ENCODE measurements at places on chromosomes 3 and 15.
A peak's percentile ranks its signal among the peaks of the same experiment; 100 is the strongest.

GRCh38 chr3:66115858-66116654 lies 77.3 kb upstream of the MAGI1 start:
- no peak for DNase-seq

DNA sequence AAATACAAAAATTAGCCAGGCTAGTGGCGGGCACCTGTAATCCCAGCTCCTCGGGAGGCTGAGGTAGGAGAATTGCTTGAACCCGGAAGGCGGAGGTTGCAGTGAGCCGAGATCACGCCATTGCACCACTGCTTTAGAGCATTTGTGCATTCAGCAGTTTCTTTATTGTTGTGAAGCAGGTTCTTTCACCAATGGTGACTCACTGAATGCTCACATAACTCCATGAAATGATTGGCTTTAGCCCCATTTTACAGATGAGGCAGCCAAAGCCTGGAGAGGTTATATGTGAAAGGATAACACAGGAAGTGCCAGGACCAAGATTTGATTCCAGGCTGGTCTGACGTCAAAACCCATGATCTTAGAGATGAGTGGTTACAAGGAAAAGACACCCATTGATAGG lies 195.2 kb downstream of the SLCO3A1 start:
- DNase-seq, result no peak

DNA sequence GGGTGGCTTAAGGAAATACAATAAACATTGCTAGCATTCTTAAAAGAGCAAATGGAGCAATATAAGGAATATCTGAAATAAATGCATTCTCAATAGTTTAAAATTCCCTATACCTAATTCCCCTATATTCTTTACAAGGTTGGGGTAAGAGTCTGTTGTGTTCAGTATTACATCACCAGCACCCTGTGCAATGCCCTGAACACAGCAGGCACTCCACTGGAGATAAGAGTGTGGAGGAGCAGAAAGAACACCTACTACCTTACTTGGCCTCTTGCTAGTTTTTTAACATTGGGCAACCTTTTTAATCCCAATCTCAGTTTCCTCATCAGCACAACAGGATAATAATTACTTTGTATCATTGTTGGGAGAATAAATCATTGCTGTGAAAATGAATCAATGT lies 140.2 kb upstream of the PLXND1 start:
- DNase-seq, result no peak

- no peak for DNase-seq
Observed at GRCh38 chr3:56773986-56774385, 27.8 kb downstream of the ARHGEF3 start.

GRCh38 chr15:69557020-69557706 lies 104.5 kb downstream of the RPLP1 start:
- no peak for DNase-seq

DNA sequence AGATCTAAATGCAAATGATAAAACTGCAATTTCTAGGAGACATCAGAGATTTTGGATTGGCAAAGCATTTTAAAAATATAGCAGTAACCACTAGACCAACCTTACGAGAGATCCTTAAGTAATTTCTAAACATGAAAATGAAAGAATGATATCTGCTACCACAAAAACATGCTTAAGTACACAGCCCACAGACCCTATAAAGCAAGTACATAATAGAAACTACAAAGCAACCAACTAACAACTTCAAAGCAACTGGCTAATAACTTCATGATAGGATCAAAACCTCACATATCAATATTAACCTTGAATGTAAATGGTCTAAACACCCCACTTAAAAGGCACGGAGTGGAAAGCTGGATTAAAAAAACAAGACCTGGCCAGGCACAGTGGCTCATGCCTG lies 209.9 kb upstream of the SOX14 start:
- no peak for DNase-seq

DNA sequence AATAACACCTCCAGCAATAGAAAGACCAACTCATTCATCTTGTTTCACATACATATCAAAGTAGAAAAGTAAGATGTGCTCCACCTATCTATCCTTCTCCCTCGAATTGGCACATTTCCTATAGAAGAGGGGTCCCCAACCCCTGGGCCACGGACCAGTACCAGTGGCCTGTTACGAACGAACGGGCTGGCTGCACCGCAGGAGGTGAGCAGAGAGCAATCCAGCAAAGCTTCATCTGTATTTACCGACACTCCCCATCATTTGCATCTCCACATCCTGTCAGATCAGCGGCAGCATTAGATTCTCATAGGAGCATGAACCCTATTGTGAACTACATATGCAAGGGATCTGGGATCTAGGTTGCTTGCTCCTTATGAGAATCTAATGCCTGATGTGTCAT lies 95.0 kb upstream of the CGNL1 start:
- no peak for DNase-seq

DNA sequence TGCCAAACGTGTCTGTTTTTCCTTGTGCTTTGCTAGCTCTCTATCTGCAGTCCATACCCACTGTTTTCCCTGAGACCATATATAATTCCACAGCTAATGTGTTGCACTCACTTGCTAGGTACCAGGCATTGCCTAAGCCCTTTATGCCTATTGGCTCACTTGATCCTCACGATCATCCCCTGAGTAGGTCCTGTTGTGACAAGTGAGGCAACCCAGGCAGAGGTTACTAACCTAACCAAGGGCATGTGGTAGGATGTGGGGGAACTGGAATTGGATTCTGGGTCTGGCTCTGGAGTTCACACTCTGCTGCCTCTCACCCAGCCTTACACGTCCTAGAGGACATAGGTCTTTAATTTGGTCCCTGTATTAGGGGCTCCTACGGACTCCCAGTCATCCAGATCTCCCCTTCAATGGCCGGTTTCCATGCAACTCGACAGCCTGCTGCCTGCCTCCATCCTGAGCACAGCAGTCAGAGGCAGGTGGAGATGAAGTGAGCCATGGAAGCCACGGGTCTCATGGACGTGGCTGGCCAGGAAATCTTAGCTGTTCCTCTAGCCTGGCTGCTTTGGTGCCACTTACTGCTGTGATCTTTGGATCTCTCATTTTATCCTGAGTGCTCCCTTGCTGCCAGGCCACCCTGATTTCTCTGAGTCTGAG lies 38.9 kb upstream of the MYZAP start:
- no peak for DNase-seq

- no peak for DNase-seq
Observed at GRCh38 chr3:50258029-50258680, 10.8 kb upstream of the SEMA3B start.

DNA sequence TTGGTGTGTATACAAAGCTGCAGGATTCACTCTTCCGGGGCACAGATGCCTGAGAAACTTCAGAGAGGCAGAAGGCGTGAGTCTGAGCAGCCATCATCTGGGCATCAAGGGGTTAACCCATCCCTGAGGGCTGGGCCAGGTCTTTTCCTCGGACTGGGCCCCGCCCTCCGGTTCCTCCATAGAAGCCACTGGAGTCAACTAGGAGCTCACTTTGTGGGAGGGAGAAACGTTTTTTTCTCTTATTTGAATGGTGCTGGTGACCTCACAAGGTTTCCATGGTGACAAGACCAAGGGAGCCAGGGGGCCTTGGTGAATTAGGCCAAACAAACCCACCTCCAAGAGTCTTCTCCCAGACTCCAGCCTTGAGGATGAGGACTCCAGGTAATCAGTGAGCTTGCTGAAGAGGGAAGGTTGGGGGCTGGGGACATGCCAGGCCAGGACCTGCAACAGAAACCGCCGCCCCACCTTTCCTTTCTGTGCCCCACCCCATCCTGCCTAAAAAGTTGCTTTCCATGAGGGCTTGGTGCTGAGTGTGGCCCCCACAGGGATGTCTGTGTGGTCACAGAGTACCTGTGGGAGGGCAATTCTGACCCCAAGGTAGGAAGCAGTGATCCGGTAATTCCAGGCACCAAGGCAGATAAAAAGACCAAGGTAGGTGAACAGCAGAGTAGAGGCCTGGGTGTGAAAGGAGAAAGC lies 14.8 kb upstream of the INSYN1 start:
- no peak for DNase-seq

- no peak for DNase-seq
Observed at GRCh38 chr15:67463488-67463887, 57.4 kb upstream of the C15orf61 start.

GRCh38 chr3:145807990-145808389 lies 353.0 kb downstream of the PLOD2 start:
- DNase-seq, result no peak

GRCh38 chr3:67292356-67293121 lies 294.4 kb downstream of the KBTBD8 start:
- DNase-seq, result no peak

GRCh38 chr3:193481436-193481835 lies 73.3 kb downstream of the ATP13A4 start:
- DNase-seq, result no peak

- DNase-seq, result no peak
Observed at GRCh38 chr15:68797191-68797590, 23.5 kb downstream of the ANP32A start.

DNA sequence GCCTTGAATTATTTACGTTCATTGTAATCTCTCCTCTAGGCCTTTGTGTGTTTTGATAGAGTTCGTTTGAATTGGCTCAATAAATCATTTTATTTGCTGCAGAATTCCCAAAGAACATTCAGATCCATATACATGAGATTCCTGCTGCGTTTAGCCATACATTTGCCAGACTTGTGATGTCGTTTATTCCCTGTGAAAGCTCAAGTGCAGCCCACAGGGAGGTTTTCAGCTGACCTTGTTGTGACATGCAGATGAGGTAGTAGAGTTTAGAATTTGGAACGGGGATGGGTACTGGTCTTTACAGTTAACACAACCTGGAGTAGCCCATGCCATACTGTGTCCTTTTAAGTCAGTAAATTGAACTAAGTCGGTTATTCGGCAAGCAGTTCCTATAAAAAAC lies at the start of gene C3orf20:
C3orf20 (plus strand) TSS at position 301 of the 400 bp plus-strand sequence. CDS start 7,573 bp downstream, outside the sequence.
- DNase-seq, result no peak

DNA sequence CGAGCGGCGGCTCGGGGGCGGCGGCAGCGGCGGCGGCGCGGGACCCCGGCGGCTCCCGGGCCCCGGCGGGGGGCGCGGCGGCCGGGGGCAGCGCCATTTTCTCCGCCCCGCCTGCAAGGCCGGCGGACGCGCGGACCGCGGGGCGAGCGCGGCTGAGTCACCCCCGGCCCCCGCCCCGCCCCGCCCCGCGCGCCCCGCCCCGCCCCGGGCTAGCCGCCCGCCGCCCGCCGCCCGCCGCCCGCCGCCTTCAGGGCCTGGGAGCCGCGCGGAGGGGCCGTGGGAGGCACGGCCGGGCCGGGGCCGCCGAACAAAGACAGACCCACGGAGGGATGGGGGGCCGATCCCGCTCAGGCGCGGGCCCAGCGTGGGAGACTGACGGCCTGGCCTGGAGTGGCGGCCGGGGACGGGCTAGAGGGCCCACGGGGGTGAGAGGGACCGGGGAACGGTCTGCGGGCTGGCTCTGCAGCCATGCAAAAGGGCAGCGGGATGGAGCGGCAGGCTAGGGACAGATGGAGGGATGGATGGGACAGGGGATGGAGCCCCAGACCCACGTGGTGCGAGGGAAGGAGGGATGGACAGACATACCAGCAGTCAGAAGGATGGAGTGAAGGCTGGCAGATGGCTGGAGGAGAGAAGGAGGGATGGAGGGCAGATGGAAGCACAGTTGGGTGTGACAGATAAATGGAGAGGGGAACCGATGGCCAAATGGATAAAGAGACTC lies at the start of gene EIF4E3:
EIF4E3 (minus strand) TSS at position 132 of the 721 bp plus-strand sequence; CDS start at position 97, 35 bp downstream.
- DNase-seq, result peak; percentile 23

DNA sequence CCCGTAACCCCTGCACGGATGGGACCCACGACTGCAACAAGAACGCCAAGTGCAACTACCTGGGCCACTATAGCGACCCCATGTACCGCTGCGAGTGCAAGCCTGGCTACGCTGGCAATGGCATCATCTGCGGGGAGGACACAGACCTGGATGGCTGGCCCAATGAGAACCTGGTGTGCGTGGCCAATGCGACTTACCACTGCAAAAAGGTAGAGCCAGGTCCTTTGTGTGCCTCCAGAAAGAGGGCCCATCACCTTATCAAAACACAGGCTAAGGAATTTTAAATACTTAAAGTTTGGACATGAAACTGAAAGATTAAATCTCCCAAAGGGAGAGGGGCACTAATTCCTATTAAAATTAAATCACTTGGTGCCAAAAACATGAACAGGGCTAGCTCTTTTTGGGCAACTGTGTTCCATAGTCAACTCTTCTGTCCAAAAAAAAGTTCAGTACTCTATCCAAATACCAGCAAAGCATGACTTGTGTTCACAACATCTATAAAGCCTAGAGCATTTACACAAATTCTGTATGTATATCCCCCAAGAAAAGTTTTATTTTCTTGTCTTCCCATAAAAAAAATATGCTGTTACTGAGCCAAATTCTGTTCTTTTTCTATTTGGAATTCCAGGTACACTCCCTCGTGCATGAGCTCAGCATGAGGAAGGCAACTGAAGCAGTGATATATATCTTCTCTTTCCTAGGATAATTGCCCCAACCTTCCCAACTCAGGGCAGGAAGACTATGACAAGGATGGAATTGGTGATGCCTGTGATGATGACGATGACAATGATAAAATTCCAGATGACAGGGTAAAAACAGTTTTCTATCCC lies 9.2 kb downstream of the THBS1 start:
- DNase-seq, result no peak

DNA sequence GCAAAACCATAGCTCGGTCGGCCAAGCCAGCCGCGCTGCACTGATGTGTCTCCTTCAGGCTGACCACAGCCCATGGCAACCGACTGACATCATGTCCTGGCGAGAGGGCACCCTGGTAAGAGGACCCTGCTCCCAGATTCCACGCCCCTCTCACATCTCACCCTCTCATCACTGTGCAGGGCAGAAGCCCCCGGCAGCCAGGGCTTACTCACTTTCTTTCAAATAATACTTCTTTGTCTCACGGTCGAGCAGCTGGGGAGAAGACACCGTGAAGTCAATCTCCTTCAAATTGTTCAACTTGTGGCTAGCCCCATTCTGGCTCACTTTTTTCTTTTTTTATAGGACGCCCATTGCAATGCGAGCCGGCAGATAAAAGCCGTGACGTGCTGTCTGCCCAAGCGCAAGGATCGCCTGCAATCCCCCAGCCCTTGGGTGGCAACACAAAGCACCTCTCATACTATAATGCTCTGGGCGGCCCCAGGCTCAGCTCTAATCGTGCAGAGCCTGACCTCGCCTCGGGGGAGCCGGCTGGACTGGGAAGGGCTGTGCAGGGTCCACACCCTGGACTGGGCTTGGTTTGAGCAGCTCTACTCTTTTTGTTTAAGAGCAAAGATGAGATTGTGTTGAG lies 33.6 kb downstream of the VGLL4 start:
- no peak for DNase-seq

GRCh38 chr3:176954517-176954916 lies 242.8 kb downstream of the TBL1XR1 start:
- DNase-seq, result no peak

DNA sequence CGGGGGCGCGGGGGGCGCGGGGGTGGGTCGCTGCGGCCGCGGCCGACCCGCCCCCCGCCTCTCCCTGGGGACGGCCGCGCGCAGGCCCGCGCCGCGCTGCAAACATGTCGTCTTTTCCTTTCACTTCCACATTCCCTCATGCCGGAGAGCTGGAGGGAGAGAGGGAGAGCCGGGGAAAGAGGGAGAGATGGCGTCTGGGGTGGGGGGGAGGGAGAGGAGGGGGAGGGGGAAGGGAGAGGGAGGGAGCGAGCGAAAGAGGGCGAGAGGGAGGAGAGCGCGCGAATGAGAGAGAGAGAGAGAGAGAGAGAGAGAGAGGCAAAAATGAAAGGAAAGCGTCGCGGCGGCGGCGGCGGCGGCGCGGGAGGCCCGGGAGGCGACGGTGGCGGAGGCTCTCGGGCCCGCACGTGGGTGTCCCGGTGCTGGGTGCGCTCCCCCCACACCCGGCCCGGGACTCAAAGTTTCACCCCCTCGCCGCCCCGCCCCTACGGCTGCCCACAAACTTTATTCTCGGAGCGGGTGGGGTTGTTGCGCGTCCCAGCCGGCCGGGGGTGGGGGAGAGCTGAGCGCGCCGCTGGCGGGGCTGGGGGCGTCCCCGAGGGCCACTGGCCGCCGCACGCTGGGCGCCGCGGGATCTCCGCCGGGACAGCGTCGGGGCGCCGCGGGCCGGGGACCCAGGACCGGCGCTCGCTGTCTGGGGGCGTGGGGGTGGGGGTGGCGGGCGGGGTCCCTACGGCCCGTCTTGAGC lies 731 bp downstream of the ZNF710 start:
- DNase-seq, result peak; percentile 48

Data from endothelial cell (in vitro differentiated cells).